ENCODE measurements at places on chromosomes 2 and 18. TPM values are rescaled to one million over a fixed set of nuclear protein-coding genes. Genes with fewer than 3 reads are reported as not detected.

Gene TUBA3E
- not detected for total RNA-seq

Gene CYBRD1
- total RNA-seq, result 215 TPM

Gene NTSR2
- total RNA-seq, result not detected

DNA sequence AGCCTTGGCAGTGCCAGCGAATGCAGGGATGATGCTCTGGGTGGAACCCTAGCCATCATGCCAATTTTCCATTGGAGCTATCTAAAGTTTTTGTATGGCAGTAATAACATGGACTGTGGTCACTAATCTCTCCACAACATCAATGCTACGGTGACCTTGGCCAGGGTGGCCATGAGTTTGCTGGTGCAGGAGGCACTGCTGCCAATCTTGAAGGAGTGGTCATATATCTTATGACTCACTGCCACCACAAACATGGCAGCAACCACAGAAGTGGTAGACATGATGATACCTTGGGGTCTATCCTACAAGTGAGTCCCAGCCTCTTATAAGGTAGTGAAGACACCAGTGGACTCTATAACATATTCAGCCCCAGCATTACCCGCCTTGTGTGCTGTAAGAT, 104.6 kb downstream of the EVA1A start:
- H3K27me3 ChIP-seq, result no peaks in the 10 kb centered on the region
- H3K4me3 ChIP-seq, result no peak overlapping the region
- H3K4me1 ChIP-seq, result no peaks in the 10 kb centered on the region
- no peaks in the 10 kb centered on the region for H3K36me3 ChIP-seq
- DNase-seq, result no peak
- H3K27ac ChIP-seq, result no peak overlapping the region

GRCh38 chr18:40469316-40469715, 1485.7 kb upstream of the PIK3C3 start:
- no peak overlapping the region for H3K4me3 ChIP-seq
- no peak for DNase-seq
- H3K36me3 ChIP-seq, result no peaks in the 10 kb centered on the region
- H3K4me1 ChIP-seq, result no peaks in the 10 kb centered on the region

- no peaks in the 10 kb centered on the region for H3K4me1 ChIP-seq
- H3K27ac ChIP-seq, result no peak overlapping the region
- H3K4me3 ChIP-seq, result no peak overlapping the region
- H3K36me3 ChIP-seq, result no peaks in the 10 kb centered on the region
Observed at GRCh38 chr2:218392891-218393462, 6.7 kb upstream of the CTDSP1 start.

Gene NR4A2
- 25.3 TPM for total RNA-seq

Gene IFT172
- total RNA-seq, result 51.0 TPM

Gene NT5C1B
- total RNA-seq, result not detected

DNA sequence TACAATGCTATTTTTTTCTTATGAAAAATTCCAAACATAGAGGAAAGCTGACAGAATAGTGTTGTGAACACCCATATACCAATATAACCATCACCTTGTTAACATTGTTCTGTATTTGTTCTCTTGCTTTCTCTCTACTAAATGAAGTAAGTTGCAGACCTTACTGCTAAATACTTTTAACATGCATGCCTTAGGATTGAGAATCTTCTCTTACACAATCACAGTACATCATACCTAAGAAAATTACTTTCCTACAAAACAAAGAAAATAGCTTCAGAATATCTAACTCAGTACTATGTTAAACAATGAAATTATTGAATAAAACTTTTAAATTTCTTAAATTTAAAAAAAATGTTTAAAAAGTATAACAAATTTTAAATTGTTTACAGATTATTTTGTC, 136.5 kb downstream of the UBR3 start:
- no peak for DNase-seq
- peaks cover 58% of the 10 kb centered on the region for H3K36me3 ChIP-seq
- no peak overlapping the region for H3K4me3 ChIP-seq
- H3K27ac ChIP-seq, result no peak overlapping the region
- peaks cover 5% of the 10 kb centered on the region for H3K4me1 ChIP-seq
- no peaks in the 10 kb centered on the region for H3K27me3 ChIP-seq

Gene ANKRD62
- total RNA-seq, result not detected

DNA sequence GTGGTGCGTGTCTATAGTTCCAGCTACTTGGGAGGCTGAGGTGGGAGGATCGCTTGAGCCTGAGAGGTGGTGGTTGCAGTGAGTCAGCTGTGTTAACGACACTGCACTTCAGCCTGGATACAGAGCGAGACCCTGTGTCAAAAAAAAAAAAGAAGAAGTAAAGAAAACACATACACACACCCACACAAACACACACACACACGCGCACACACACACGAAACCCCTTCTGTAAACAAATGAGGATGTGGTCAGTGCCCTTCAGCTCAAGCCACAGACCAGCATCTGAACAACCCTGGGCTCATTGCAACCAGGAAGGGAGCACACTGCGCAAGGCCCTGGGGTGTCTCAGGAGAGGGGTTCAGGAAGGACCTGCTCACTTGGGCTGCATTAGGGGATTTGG, 47.9 kb upstream of the KCNF1 start:
- no peaks in the 10 kb centered on the region for H3K4me1 ChIP-seq
- H3K27ac ChIP-seq, result no peak overlapping the region
- DNase-seq, result no peak
- H3K27me3 ChIP-seq, result no peaks in the 10 kb centered on the region

Gene LBX2
- total RNA-seq, result 4.4 TPM

GRCh38 chr2:54526226-54526879, 70.2 kb downstream of the SPTBN1 start:
- no peak overlapping the region for H3K27ac ChIP-seq
- no peak for DNase-seq
- no peak overlapping the region for H3K4me3 ChIP-seq
- H3K36me3 ChIP-seq, result peaks cover 48% of the 10 kb centered on the region
- no peaks in the 10 kb centered on the region for H3K27me3 ChIP-seq

DNA sequence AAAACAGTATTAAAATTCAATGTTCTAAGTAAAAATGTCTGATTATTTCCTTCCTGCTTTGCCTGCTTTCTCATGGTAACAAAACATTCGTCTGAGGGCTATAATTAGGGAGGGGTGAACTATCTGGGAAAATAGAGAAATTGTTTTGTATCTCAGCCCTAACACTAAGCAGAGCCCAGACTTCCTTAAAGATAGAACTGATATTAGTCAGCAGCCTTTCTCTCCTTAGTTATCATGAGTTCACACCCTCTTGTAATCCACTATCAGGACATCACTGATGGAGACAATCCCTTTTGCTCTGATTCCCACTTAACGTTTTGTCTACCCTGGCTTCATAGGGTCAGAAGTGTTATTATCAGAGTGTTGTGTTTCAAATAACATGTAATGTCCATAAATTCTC, 701.1 kb upstream of the ZEB2 start:
- H3K27me3 ChIP-seq, result no peaks in the 10 kb centered on the region
- H3K4me3 ChIP-seq, result no peak overlapping the region
- H3K36me3 ChIP-seq, result no peaks in the 10 kb centered on the region
- peaks cover 7% of the 10 kb centered on the region for H3K4me1 ChIP-seq

- no peak overlapping the region for H3K4me3 ChIP-seq
- no peak for DNase-seq
- H3K27ac ChIP-seq, result no peak overlapping the region
- H3K4me1 ChIP-seq, result no peaks in the 10 kb centered on the region
- H3K36me3 ChIP-seq, result no peaks in the 10 kb centered on the region
- H3K27me3 ChIP-seq, result no peaks in the 10 kb centered on the region
Observed at GRCh38 chr2:165743442-165743841, 50.6 kb downstream of the GALNT3 start.

GRCh38 chr2:2777876-2778275, 446.8 kb upstream of the MYT1L start:
- H3K27me3 ChIP-seq, result no peaks in the 10 kb centered on the region
- H3K36me3 ChIP-seq, result no peaks in the 10 kb centered on the region
- no peak overlapping the region for H3K27ac ChIP-seq
- no peak for DNase-seq
- no peak overlapping the region for H3K4me3 ChIP-seq
- no peaks in the 10 kb centered on the region for H3K4me1 ChIP-seq

Gene DNER
- total RNA-seq, result 13.1 TPM

DNA sequence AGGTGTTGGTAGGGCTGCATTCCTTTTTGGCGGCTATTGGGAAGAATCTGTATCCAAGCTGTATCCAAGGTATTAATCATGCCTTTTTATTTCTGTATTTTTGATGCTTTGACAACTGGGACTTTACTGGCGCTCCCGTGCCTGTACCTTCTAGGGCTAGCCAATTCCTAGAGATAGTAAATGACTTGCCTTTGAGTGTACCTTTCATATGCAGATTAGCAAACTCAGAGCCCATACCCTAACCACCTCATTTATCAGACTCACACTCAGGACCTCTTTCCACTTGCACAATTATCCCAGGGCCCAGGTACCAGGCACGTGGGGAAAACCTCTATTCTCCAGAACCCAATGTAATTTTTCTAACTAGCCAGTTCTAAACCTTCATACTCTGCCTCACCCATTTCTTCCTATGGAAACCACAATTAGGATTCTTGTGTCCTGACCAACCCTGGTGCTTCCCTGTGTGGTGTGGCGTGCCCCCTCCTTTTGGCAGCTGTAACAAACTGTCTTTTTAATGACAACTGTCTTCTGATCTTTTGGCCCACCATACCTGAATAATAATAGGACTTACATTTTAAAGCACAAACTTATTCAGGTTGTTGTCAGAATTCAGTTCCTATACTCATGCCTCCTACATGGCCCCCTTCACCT, 65.8 kb upstream of the PNPT1 start:
- no peaks in the 10 kb centered on the region for H3K27me3 ChIP-seq
- H3K4me3 ChIP-seq, result no peak overlapping the region
- no peak overlapping the region for H3K27ac ChIP-seq
- H3K36me3 ChIP-seq, result no peaks in the 10 kb centered on the region
- H3K4me1 ChIP-seq, result peaks cover 30% of the 10 kb centered on the region

Gene SRD5A2
- total RNA-seq, result not detected

Gene FAM110C
- total RNA-seq, result not detected

DNA sequence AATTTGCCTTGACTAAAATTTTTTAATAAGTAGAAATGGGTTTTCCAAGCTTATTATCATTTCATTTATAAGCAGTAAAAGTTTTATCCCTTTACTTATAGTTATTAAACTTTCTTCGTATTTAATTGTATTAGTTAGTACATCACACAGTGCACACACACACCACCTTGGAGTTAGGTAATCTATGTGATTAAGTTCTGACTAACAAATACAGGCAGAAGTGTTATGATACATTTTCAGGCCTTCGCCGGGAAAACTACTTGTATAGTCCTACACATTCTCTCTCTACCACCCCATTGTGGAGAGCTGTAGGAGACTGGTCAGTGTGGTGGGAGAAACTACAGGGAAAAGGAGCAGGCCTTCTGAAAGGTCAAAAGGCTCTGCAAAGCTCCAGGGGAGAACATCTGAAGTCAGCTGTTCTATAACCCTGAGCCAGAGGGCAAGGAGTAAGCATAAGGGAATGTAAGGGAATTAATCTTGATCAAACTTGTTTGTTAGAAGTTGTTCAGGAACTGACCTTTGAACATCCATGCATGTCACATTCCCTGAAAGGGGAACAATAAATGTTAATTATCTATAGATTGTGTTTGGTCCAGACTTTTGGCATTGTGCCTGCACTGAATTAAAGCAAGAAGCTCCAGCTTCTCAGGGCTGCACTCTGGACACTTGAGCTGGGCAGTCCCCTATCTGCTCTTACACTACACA, 231.7 kb downstream of the FSIP2 start:
- no peak overlapping the region for H3K4me3 ChIP-seq
- no peaks in the 10 kb centered on the region for H3K27me3 ChIP-seq
- H3K36me3 ChIP-seq, result no peaks in the 10 kb centered on the region
- no peak overlapping the region for H3K27ac ChIP-seq
- no peak for DNase-seq

DNA sequence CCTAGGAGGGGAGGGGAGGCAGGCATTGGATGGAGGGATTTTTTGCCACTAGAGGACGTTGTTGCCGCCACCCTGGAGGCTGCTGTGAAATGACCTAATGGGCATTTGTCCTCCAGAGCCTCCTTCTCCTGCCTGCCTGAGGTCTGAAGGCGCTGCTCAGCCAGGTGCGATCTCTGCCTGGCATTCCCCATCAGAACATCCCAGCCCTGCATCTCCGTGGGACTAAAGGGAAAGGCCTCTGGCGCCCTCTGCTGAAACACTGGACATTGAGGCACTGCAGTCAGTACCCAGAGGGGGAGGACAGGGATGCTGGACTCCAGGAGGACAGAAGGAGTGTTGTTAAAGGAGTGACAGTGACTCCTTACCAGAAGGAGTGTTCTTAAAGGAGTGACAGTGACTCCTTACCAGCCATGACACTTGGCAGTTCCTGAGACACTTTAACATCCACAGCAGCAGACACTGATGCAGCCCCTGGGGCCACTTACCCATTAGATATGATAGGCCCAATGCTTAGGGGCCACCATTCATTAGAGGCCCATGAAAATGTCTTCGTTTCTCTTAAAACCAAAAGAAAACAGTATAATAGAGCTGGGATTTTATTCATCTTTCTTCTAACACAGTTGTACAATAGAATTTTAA, 17.0 kb downstream of the THNSL2 start:
- no peaks in the 10 kb centered on the region for H3K27me3 ChIP-seq
- no peak for DNase-seq
- no peaks in the 10 kb centered on the region for H3K4me1 ChIP-seq

GRCh38 chr2:48715042-48715899, 40.3 kb downstream of the LHCGR start:
- peak; percentile 48 for DNase-seq
- H3K27me3 ChIP-seq, result no peaks in the 10 kb centered on the region
- no peak overlapping the region for H3K4me3 ChIP-seq
- no peaks in the 10 kb centered on the region for H3K4me1 ChIP-seq
- no peak overlapping the region for H3K27ac ChIP-seq

DNA sequence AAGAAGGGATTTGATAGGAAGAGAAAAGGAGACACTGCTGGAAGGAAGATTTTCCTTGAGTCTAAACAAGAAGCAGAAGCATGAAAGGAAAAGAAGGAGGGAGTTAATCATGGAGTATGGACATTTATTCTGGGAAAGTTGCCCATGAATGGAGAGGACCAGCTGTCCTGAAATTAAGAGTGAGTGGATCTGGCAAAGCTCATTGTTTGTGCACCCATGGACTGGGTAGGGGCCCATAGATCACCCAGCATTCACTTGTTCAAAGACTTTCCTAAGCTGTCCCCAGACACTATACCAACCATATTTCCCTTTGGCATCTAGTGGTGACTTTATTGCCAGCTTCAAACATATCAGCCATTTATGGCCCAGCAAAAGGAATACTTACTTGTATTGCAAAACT, 422.7 kb downstream of the FBXO15 start:
- H3K36me3 ChIP-seq, result no peaks in the 10 kb centered on the region
- no peaks in the 10 kb centered on the region for H3K4me1 ChIP-seq
- H3K4me3 ChIP-seq, result no peak overlapping the region
- no peak overlapping the region for H3K27ac ChIP-seq

Data from tibial nerve (tissue), 4 donors.